Suprapubic skin (tissue), 4 donors: ENCODE measurements at places on chromosomes 4 and X. TPM values are rescaled to one million over a fixed set of nuclear protein-coding genes. Genes with fewer than 3 reads are reported as not detected.

DNA sequence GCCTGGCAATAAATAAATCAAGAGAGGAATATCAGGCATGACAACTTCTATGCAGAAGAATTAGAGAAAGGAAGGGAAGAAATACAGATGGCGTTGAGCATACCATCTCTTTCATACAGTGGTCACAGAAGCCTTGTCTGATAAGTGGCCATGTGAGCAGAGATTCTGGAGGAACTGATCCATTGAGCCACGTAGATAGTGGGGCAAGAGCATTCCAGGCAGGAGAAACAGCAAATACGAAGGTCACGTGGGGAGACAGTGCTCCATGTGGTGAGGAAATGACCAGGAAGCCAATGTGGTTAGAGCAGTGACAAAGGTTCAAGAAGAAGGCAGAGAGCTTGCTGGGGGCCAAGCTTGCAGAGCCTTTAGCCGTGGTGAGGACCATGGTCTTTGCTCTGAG, 226.7 kb upstream of the NOCT start:
- DNase-seq = no peak

The CT45A2 gene
- not detected for total RNA-seq

GRCh38 chr4:115272185-115272584, 158.8 kb upstream of the NDST4 start:
- DNase-seq = no peak

The PLP2 gene
- 230 TPM for total RNA-seq

DNA sequence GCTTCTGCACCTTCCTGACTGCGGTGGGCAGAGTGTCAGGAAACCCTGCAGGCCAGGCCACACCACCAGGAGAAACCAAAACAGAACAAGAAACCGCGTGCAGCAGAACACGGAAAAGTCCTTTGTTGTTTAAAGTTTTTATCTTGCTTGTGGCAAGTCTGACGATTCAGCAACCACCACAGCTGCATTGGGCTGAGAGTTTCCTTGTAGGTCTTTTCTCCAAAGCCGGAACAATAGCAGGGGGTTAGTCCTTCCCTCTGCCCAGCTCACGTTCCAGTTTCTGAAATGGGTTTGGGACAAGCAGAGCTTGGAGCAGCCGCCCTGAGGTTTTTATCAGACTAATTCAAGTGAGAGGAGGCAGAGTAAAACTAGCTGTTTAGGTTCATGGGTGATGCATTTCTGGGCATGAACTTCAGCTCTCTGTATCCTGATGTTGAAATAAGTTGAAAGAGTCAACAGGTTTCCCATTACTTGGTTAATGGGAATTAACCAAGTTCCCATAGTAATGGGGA, 216.9 kb downstream of the PTTG2 start:
- no peak for DNase-seq

DNA sequence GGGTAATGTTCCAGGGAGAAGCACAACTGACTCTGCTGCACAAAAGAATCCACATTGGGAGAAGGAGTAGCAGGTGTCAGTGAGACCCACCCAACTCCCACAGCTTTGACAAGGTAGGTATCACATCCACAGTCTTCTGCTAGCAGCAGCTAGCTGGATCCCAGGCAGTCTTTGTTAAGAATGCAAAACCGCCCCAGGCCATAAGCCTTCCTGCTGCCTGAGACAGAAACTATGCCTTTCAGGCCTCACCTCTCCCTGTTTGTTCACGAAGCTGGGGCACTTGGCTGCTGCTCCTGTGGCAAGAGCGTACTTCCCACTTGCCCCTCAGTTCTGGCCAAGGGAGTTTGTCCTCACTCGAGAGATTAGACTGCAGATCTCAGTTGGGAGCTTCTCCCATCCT, 21.4 kb downstream of the RRAGB start:
- no peak for DNase-seq

- DNase-seq = no peak
These were observed 18.0 kb downstream of the CDKL2 start for GRCh38 chr4:75612306-75612705.

DNA sequence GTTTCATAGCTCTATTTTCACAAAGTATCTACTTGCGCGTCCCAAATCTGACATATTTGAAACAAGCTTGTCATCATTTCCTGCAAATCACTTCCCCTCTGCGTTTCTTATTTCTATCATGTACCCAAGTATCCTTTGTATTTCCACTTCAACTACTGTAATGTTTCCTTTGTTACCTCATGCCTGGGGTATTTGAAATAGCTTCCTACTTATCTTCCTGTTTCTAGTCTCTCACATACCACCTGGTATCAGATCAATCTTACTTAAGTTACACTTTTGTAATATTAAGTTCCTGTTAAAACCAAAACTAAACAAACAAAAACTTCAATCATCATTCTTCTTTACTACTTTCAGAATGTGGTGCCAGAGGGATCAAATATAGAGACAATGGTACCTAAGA, 93.6 kb upstream of the SMAD1 start:
- no peak for DNase-seq

The REELD1 gene
- total RNA-seq = 2.0 TPM

The MAGEB17 gene
- not detected for total RNA-seq

The ITIH6 gene
- not detected for total RNA-seq

The GAGE12H gene
- not detected for total RNA-seq

- DNase-seq = no peak
These were observed 12.1 kb upstream of the HGFAC start for GRCh38 chr4:3429651-3430050.

GRCh38 chrX:57286507-57287251, at the start of gene FAAH2:
TSS of gene FAAH2 (plus strand) at chrX:57286706. CDS start at chrX:57286826, 120 bp downstream.
- no peak for DNase-seq

DNA sequence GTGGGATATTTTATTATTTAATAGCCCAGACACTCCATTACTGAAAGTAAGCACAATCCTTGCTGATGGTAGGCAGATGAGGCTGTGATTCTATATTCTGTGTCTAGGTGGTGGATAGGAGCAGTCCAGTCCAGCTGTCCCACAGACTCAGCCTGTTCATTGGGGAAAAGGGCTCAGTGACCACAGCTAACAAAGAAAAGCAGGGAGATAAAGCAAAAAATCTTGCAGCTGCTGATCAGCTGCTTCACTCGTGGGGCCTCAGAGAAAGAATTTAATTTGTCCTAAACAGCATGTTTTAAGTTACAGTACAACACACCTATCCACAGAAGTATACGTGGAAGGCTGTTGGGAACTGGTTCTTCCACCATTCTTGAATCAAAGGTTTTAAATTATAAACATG, 40.7 kb upstream of the ANK2 start:
- DNase-seq = no peak

DNA sequence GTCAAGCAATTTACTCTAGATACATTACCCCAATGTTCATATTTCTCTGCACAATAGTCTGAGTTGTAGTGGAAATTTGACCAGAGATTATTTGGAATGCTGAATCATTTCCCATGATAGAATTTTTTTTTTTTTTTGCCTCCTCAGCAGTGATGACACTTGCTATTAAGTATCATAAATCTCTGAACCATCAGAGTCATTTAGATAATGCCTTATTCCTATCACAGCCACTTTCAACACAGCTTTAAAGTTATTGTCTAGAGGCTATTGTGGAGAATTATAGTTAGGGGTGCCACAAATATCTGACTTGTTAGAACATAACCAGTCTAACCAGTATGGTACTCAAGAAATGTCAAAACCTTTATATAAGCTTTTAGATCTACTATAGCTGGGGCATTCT, 79.8 kb downstream of the LCORL start:
- DNase-seq = no peak

The NUDT10 gene
- total RNA-seq = 2.8 TPM

DNA sequence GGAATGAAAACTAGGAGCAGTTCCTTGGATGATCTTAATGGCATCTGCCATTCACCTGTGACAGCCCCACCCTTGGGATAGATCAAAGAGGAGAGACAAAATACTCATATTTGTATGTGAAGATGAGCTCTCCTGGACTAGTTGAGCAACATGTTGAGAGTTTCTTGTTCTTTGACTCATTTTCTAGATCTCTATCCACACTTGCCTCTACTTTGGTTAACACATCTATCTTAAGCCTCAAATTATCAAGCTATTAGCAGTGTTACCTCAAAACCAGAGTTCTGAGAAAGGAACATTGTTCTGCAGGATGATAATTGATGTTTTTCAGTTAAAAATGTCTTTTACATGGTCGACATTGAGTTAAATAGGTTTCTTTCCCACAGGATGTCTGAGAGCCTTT, 94.2 kb upstream of the TEX13D start:
- DNase-seq = no peak

The SUPT20HL2 gene
- total RNA-seq = not detected

The FAM241A gene
- total RNA-seq = 2.8 TPM

The SAP30 gene
- 18.4 TPM for total RNA-seq

DNA sequence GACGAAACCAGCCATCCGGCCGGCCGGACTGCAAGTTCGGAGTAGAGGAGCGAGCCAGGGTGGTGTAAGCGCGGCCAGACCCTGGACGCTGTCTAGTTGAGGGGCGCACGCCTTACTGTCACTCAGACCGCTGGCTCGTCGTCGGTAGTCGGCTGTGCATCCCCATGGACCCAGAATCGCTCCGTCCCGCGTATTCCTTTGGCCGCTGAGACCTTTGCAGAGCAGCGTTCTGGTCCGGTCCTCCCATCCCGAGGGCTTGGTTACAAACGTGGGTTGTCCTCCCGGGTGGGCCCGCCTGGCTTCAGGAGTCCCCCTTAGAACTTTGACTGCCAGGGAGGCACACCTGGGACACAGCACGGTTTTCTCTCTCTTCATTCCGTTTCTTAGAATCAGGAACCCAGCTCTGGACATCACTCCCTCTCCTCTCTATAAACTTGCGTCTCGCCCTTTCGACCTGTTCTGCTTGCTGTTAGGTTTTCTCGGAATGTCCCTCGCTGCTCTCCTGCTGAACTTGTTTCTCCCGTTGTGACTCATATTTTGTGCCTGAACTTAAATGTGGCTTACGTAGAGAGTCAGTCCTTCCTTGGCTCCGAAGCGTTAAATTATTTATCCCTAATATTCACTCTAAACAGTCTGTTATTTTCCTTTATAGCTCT, 672 bp downstream of the PGM2 start:
- peak; percentile 81 for DNase-seq

The SMIM10 gene
- not detected for total RNA-seq
